AG20443 (cell line): ENCODE measurements at places on chromosomes 3 and 15.

DNA sequence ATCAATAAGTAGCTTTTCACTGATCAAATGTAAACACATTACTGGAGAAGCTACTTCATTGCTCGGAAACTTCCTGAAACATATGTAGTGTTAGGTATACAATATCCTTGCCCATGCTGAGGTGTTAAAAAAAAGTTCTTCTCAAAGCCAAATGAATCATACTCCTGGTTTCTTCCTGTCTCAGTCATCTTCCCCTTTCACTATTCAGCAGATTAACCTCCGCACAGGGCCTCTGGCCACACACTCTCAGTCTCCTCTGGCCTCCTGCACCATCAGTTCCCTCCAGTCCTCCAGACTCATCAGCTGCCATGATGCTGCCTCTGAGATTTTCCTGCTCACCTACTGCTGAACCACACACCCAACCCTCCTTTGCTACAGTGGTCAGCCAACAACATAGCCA is 70.5 kb upstream of the BOC start:
- DNase-seq: no peak

GRCh38 chr3:96236522-96236921 is 577.9 kb upstream of the EPHA6 start:
- no peak for DNase-seq

DNA sequence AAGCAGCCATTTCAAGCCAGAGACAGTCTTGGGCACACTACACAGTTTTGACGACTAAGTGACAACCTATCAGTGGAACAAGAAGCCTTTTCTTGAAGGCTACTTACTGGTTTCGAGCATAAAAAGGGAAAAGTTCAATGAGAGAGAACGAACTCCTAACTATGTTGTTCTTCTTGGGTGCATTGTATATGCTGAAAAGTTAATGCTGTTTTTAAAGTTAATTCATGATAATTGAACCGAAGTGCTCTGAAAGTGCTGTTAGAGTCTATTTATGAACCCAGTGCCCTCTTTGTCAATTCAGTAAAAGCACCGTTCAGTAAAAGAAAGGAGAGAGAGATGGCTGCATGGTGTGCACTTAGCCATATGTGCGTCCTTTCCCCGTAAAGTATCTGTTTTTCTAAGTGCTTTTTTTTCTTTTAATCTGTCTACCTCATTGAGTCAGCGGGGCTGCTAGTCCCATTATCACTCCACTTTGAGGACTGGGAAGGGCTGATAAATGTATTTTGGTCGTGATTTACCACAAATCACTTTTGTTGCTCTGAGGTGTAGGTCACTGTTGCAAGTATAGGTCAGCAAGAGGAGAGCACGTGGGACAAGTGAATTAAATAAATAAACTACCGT is 380.7 kb upstream of the GOLIM4 start:
- no peak for DNase-seq

GRCh38 chr15:94395640-94396039 is 164.3 kb downstream of the MCTP2 start:
- DNase-seq: peak; percentile 18

DNA sequence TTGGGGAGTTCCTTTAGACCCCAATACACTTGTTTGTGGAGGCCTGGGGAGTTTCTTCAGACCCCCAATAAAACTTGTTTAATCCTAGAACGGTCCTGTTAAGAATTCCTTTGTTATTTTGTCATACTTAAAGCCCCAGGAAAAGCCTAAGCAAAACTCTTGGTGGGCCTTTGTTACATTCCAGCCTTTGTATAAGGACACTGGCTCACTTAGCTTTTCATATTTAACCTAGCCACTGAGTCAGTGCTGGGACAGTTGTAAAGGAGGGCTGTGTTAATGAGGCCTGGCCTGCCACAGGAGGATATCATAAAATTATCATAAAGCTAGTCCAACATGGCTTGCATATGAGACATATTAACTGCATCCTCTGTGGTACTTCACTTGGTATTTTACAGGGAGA is 760.1 kb downstream of the ZNF385D start:
- no peak for DNase-seq

DNA sequence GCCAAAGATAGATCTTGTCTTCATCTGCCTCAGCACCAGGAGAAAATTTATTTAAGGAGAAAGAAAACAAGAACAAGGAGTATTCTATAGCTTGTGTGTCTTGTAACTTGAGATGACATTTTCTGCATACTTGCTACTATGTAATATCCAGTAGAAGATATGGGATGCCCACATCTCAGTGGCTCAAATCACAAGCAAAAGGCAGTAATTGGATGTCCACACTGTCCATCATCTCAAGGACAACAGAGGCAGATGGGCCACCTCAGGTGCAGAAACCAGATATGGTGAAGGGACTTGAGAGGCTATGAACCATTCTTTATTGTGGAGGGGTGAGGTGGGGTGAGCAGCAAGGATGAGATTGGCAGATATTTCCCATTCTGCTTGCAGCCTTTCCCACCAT is 309.0 kb downstream of the GBE1 start:
- no peak for DNase-seq

- DNase-seq: no peak
Observed at GRCh38 chr3:101859882-101860448, 10.7 kb downstream of the NFKBIZ start.

GRCh38 chr3:184656829-184657681 is 54.8 kb downstream of the MAGEF1 start:
- no peak for DNase-seq

DNA sequence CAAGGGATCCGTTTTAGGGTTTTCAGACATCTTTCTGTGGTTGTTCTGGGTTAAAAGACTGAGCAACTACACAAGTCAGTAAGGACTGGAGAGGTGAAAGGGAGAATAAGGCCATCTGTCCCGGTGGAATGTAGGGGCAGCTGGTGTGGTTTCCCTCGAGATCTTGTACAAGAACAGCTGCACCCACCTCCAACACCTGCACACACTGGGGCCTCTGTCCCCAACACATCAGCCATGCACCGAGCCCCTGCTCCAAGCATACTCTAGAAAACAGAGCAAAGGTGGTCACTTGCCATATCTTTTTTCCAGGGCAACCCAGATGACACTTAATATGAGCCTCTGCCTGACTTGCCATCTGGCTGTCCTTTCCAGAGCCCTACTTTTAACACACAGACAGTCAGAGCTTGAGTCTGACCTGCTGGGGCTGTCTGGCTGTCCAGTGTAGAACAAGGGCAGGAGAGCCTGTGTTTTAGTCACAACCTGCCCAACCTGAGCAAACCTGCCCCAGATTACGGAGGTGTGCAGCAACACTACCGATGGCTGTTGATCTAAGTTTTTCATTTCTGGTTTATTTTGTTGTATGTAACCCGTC is 12.2 kb downstream of the MAN2A2 start:
- DNase-seq: no peak

DNA sequence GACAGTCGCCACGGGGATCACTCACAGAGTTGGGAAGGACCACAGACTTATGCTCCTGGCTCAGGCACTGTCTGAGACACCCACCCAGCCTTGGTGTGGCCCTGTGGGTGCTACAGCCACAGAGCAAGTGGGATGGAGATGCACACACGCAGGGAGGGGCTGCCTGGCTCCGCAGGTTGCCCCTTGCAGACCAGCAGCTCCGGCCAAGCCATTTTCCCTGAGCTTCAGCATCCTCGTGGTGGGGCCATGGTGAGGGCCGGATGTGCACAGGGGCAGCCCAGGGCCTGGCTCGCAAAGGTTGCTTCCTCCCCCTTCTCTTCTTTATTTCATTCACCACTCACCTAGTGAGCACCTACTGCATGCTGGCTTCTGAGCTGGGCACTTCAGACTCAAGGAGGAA is 55.4 kb upstream of the GRIP2 start:
- no peak for DNase-seq

- no peak for DNase-seq
Observed at GRCh38 chr15:60531801-60532200, 52.9 kb upstream of the ICE2 start.

GRCh38 chr3:60333710-60334109 is 917.5 kb downstream of the FHIT start:
- no peak for DNase-seq

DNA sequence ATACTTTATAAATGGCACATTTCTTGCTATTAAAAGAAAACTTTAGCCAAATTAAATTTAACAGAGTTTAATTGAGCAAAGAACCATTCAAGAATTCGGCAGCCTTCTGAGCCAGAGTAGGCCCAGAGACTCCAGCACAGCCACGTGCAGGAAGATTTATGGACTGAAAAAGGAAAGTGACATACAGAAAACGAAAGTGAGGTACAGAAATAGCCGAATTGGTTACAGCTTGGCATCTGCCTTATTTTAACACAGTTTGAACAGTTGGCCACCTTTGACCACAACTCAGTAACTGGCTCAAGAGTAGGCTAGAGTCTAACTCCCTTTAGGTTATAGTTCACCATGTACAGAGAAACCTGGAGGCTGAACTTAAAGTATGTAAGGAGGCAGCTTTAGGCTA is 17.6 kb downstream of the CFAP44 start:
- no peak for DNase-seq

DNA sequence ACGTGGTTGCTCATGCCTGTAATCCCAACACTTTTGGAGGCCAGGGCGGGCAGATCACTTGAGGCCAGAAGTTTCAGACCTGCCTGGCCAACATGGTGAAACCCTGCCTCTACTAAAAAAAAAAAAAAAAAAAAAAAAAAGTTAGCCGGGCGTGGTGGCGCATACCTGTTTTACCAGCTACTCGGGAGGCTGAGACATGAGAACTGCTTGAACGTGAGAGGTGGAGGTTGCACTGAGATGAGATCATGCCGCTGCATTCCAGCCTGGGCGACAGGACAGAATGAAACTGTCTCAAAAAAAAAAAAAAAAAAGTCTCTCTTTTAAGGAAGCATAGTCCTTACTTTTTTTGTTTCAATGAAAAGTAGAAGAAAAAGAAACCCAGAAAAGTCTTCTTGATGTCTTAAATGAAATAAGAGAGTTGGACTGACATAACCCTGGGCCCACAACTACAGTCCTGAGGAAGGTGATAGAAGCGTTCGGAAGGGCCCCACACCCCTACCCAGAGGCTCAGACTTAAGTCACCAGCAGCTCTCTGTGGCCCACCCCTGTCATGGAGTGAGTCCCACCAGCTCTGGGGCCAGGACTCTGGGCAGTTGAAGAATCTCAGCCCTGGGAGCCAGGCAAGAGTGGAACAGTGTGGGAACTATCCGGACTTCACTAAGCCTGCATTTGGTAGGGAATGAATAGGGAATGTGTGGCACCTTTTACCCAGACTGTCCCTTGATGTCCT is 2.6 kb downstream of the NME9 start:
- no peak for DNase-seq

DNA sequence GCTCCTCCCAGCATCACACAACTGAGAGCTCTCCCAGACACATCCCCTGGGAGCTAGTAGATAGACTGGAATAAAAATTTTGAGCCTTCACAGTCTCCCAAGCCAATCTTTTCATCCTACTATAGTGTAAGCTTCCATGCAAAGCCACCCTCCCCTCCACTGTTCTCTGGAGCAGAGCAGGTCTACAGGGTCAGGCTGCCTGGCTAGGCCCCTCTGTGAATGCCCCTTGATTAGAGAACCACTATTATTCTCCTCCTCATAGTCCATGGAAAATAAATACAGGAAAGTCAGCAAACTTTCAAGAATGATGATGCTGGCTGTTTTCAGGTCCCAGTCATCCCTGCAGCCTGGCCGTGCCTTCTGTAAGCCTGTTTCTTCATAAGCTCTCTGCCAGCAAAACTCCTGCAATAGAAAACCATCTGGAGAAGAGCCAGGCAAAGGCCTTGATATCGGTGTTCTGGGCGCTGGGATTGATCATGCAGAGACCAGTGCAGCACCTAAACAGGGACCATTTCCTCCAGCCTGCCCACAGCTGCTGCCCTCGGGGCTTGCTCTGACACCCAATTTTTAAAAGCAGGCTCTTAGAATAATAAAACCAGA is 51.7 kb downstream of the CRYGS start:
- DNase-seq: no peak

GRCh38 chr3:188244395-188244861 is 90.5 kb downstream of the LPP start:
- DNase-seq: peak; percentile 60

GRCh38 chr15:57370929-57371328 is 5.4 kb upstream of the CGNL1 start:
- DNase-seq: no peak

- DNase-seq: peak; percentile 57
Observed at GRCh38 chr15:33587773-33588172, 277.0 kb downstream of the RYR3 start.

GRCh38 chr15:82064824-82065223 is 19.0 kb upstream of the MEX3B start:
- no peak for DNase-seq

DNA sequence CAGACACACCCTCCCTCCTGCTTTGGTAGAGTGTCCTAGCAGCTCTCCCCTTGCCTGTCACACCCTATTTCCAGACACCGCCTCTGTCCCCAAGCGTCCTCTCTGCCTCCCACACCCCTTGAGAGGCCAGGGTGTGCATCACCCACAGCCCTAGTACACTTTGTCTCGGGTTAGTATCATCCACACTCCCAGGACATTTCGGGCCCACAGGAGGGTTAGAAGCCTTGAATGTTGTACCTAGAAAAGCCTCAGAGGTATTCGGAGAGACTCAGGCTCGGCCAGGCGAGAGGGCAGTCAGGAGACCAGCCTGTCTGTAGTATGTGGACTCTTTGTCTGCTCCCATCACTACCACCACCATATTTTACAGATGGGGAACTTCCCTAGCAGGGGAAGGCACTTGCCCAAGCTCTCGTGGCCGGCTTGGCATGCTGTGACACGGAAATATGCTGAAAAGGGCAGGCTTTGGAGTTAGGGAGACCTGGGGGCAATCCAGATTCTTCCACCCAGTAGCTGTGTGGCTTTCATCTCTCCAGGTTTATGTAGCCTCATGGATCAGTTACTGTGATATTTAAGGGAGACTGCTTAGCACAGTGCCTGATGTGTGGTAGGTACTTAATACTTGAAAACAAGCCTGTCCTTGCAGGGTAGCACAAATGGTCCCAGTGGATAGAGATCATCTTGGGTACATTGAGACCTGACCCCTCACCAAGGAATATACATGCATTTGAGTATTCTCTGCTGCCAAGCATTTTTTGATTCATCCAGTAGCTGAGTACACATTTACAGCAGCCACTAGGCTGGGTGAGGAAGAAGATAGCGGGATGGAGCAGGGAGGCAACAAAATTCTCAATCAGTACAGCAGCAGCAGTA is 1.4 kb downstream of the TMEM43 start:
- DNase-seq: no peak
